ENCODE measurements at places on chromosomes 12 and 14.

DNA sequence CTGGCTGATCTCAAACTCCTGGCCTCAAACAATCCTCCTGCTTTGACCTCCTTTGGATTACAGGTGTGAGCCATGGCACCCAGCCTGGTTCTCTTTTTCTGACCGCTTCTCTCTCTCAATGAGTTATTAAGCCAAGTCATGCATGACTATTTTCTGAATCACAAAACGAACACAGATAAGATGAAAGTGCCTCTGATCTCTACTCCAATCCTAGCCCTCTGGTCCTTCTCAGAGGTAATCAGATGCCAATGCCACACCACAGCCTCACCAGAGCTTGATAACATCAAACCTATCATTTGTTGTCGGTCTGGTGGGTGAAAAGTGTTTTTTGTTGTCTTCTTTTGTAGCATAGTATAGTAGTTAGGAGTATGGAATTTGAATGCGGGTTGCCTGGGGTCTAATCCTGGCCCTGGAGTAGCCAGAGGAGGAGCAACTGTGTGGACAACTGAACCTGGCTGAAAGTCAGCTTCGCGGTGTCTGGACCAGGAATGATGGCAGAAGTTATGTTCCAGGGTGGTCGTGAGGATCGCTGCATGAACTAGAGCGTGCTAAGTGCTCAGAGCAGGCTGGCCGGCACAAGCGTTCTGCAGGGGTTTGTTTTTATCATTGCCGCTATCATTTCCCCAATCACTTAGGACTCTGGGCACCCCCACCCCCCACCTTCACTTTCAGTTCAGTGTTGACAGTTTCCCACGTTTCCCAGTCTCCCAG is 77.9 kb downstream of the SPRING1 start:
- no peak for DNase-seq

DNA sequence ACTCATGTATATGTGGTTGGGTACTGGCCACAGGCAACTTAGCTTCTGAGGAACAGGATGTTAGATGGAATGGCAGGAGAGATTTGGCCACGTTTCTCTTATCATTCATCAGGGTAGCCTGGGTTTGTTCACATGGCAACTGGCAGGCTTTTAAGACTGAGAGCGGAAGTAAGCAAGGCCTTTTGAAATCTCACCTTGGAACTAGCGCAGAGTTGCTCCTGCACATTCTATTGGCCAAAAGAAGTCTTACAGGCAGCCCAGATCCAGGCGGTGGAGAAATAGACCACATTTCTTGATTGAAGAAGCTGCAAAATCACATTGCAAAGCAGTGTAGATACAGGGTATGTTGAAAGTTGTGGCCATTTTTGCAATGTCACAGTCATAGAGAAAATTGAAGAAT is 3.7 kb downstream of the CLEC4A start:
- DNase-seq: no peak

DNA sequence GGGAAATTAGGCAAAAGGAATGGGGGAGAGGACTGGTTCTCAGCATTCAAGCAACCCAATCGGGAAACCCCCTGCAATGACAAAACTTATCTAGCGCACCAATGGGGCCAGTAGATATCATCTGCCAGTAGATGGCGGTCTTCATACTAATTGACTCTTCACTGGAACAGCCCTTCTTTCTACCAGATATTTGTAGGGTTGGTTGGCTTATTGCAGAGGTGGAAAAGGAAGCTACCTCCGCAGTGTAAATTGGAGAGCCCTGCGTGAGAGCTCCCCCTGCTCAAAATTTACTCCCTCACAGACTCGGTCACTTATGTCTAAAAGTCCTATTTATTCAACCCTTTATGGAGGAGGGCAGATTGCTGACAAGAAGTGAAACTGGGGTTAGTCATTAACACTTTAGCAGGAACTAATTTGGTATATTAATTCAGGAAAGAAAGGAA is 166.1 kb upstream of the CCND2 start:
- DNase-seq: no peak

DNA sequence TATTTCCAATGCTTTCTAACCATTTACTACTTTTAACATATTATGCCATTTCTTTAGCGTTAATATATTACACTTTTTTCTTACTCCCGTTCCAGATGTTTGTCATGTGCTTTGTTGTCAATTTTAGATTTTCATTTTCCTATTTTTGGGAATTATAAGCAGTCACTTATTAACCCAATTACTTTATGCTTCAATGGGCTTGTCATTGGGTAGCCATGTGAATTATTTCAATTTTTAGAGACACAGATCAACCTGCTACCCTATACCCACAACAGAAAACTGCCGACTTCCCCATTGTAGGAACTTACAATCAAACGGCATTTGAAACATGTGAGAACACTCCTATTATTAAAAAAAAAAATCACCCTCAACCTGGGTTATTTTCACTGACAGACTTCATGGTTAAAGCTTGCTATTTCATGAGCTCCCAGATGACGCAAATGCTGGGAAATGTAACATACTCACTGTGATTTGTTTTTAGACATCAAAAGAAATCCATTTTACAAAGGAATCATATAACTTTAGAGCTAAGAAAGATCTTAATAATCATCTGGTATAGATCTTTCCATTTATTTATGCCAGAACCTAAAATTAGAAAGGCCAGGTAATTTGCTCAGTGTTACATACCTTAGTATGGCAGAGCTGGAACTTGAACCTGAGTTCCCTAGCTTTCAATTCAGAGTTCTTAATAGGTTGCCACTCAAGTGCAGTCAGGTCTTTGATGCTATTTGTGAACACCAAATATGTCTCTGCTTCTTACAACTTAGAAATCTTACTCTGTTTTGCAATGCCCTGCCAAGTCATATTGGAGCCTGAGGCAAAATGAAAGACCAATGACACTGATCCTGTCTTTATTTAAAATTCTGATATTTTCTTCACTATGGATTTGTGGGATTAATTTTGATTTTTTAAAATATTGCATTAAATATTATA is 340.4 kb downstream of the RAD51B start:
- DNase-seq: no peak

- no peak for DNase-seq
Measured at GRCh38 chr14:71753976-71754375, 178.3 kb upstream of the RGS6 start.

GRCh38 chr14:72611506-72611905 is 282.4 kb downstream of the DPF3 start:
- DNase-seq: no peak

DNA sequence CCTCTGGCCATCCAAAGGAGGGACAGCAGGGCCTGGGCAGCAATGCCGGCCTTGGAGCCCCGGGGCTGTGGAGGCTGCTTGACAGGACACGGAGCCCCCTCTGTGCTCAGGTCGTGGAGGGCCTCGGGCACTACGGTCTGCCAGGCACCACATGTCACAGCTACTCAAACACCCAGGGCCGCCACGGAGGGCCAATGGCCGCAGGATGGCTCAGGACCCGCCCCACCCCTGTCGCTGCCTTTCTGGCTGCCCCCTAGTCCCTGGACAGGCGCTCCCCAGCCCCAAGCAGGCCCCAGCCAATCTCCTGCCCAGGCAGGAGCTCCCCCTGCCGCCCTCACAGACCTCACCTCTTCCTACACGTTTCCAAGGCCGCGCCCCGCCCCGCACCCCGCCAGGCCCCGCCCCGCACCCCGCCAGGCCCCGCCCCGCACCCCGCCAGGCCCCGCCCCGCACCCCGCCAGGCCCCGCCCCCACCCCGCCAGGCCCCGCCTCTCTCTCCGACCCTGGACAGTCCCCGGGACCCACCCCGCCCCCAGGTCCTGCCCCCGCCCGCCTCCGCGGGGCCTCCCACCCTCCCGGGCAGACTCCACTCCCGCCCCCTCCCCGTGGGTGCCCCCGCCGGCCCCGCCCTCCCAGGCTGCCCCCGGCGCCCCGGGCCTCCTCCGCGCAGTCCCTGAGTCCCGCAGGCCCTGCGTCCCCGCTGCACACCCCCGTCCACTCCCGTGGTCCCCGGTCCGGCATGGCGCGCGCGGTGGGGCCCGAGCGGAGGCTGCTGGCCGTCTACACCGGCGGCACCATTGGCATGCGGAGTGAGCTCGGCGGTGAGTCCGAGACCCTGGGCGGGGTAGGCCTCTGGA is at the start of gene ASPG:
Gene ASPG, plus strand, starts transcription at position 669 of the 857 bp plus-strand sequence. Its CDS starts 71 bp downstream, at position 740.
- no peak for DNase-seq

DNA sequence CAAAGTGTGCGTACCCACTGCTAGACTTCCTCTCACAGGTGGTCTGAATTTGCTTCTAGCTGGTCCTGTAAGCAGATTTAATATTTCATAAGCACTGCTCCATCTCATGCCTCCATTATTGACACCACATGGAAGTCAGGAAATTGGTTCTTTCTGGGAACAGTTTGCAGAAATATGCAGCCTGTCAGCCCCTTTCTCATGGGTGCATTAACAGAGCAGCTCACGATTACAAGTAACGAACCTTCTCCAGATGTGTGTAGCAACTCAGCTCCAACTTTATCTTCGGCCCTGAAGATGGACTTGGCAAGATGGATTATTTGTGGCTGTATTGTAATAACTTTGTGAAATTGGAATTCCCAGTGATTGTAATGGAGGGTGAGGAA is 214.5 kb upstream of the DDHD1 start:
- DNase-seq: no peak

- no peak for DNase-seq
Measured at GRCh38 chr12:68789144-68789878, 18.7 kb upstream of the MDM2 start.

DNA sequence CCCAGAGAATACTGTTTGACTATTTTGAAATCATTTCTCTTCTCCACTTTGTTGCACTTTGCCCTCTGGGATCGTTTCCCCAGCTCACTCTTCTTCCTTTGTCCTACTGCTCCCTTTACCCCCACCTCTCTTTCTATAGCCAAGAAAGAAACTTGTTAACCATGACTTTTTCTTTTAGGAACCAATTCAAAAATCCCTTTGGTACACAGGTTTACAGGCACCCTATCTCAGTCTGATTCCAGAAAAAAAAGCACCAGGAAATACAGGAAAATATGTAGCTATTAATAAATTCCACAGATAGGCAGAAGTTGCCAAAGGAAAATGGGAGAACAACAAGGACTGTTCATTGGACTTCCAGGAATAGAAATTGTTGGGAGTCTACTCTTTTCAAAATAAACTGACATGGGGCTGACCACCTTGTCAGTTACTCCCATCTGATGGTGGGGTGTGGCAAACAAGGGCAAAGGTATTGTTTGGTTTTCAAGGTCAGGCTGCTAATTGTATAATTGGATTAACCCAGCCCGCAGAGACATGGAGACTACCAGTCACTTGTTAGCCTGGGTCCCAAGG is 82.4 kb downstream of the CRADD start:
- no peak for DNase-seq

GRCh38 chr12:132561427-132562156 is 48.8 kb downstream of the LRCOL1 start:
- DNase-seq: no peak

DNA sequence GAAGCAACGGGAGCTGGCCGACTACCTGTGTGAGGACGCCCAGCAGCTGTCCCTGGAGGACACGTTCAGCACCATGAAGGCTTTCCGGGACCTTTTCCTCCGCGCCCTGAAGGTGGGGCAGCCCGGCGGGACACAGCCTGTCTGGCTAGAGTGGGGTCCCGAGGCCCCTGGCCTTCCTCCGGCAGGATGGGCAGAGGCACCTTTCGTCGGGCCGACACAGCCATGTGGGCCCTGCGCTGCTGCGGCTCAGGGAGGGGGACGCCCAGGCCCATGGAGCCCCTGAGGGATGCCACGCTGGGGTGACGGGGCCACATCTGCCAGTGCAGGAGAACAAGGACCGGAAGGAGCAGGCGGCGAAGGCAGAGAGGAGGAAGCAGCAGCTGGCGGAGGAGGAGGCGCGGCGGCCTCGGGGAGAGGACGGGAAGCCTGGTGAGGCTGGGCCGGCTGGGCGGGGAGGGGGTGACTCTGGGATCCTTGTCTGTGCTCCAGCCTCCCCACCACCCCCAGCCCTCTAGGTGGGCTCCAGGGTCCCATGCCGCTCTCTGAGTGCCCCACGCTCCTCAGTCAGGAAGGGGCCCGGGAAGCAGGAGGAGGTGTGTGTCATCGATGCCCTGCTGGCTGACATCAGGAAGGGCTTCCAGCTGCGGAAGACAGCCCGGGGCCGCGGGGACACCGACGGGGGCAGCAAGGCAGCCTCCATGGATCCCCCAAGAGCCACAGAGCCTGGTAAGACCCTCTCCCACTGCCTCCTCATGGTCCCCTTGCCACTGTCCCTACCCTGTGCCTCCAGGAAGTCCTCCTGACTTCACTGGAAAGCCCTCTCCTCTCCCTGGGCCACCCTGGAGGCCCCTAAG is 10.9 kb upstream of the ADSS1 start:
- DNase-seq: no peak

DNA sequence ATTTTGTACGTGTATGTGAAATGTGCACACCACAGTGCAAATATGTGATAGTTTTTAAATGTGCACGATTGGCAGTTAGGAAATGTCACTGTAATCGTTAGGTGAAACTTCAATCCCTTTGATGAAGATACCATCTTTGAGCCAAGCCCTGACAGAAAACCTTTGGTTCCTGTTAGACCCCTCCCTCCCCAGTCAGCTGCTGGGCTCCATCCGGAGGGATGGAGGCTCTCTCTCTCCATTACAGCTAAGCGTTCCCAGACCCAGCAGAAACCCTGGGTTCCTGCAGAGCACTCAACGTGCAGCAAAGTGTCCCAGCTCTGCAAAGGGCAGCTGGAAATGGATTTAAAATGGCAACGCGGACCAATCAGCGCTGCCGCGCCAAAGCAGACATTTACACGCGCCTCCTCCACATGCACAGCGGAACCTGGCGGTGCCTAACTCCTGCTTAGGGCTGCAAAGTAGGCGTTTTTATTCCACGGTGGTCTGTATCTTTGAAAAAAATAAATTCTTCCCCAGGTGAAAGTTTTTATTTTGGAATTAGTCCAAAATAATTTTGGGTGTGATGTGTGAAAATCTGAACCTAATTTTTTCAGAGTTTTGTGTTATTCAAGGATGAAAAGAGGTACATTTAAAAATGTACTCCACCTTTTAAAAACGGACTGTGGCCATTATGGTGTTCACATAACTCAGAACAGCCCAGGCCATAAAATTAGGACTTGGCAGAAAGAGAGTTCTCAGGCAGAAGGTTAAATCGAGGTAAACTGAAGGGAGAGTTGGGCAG is 1.4 kb upstream of the HMGA2 start:
- no peak for DNase-seq

DNA sequence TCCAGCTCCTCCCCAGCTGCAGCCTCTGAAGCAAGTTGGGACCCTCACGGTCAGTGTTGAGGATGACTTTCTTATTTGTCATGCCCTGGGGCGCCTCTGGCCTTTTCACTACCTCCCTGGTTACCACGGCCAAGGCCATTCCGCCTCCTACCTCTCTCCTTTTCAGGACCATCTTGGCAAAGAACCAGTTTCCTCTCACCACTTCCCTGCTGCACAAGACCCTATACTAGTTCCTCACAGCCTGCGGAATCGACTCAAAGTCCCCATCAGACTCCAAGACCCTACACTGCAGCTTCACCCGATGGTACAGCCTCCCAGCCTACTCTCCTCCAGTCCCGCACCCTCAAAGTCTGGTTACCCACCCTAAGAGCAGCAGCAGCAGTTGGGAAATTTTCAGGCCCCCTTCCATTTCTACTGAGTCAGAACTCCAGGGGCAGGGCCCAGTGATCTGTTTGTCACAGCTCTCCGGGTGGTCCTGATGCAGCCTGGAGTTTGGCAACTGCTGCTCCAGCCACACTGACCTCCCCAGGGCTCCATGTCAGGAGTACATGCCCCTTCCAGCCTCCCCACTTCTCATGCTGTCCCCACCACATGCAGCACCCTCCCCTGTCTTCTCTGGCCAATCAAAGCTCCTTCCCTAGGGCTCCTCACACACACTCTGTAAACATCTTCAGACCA is 5.4 kb downstream of the VWF start:
- peak; percentile 45 for DNase-seq

GRCh38 chr14:24092110-24092504 is 2.0 kb upstream of the PCK2 start:
- no peak for DNase-seq

GRCh38 chr12:20436316-20436715 is 68.0 kb downstream of the PDE3A start:
- no peak for DNase-seq

All from suprapubic skin (tissue), 4 donors.